Colonic mucosa (tissue), 4 donors: ENCODE measurements at places on chromosomes 6 and 20. TPM values are rescaled to one million over a fixed set of nuclear protein-coding genes. Genes with fewer than 3 reads are reported as not detected.

DNA sequence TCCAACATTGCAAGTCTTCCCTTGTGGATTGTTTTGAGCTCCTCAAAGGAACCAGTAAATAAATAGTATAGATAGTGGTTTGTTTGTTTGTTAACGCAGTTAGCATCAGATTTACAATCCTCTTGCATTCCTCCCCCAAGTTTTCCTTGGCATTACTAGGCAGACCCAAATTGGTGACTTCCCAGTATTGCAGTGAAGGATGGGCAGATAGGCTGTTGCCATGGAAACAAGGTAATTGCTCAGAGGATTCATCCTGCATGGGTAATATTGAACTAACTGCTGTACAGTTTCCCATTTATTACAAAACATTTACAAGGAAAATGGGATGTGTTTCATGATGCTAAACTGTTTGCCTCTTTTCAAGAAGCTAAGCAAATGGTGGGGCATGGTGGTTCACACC, 477.2 kb downstream of the EPM2A start:
- no peak for DNase-seq

DNA sequence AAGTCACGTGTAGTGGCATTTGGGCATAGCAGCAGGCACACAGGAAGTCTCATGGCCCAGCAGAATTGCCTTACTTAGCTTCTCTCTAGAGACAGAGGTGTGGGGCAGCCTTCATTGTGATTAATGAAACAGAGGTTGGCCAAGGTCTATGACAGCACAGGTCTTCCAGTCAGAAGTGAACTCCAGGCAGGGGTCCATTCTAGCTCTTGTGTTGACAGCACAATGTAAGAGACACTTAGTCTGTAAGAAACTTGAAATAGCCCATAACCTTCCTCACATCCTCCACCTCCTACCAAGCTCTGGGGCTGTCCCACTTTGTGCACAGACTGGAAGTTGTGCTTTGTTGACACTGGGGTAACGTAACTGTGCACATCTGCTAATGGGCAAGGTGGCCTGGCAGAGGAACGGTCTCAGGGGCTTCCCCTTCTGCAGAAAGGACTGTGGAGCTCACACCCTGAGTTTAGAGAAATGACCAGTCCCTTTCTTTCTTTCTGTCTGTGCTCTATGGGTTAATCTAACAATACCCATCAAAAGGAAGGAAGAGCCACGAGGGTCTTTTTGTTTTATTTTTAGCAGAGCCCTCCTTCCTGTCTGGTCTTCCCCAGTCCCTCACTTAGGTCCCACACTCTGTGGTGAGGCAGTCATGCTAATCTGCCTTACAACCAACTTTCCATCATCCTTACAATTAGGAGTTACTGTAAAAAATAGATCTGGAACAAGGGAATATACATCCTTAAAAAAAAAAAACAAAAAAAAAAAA, 35.6 kb upstream of the TAGAP start:
- DNase-seq: peak; percentile 9

DNA sequence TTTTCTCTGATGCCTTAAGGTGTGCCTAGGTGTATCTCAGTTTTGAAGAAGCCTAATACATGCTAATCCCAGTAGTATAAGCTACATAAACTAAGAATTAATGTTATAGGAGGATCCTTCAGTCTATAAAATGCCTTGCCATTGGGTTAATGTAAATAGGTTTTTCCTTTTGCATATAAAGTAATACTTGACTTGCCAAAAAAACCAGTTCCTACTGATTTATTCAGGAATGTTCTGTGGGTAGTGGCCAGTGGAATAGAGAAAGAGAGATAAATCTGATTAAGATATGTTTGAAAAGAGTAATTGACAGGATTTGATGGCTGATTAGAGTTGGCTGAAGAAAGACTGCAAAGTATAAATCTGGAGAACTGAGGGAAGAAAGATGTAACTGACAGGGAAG, 273.4 kb downstream of the ZFAND3 start:
- DNase-seq: no peak

DNA sequence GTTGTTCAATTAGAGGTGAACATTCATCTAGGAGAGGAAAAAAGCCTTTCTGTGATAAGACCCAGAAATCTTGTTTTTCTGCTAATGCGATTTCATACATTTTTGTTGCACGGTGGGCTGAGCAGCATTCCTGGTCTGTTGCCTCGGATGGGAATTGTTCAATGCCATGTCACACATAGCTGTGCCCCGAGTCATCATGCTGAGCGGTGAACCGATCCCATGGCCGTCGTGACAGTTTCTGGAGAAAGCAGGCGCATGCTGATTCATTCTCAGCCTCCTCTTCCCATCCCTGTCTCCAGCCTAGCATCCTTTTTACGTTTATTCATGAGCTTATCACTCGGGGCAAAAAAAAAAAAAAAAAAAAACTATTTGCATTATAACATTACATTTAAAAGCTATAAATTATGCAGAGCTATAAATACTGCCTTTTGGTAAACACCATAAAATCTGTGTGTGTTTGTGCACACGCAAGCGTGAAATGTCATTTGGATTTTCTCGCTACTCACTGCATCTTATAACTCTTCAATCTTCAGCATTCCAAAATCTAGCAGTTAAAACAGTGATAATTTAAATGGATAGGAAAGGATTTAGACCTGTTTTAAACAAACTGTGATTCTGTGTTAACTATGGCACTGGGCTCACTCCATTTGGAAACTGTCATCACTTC, 58.9 kb upstream of the IFNGR1 start:
- DNase-seq: no peak

DNA sequence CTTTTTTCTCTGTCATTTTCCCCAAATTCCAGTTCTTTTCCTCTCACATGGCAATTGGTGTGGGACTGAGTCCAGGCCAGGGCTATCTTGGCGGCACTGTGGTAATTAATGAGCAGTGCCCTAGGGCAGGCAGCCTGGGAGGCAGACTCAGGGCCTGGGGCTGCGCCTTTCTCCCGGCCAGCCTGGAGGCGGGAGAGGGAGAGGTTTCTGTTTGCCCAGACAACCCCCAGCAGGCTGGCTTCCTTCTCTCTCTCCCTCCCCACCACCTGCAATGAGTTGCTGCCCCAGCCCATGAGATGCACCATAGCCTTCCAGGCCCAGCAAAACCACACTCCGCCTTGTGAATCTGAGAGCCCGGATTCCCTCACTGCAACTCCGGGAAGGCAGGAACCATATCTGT, 15.1 kb upstream of the CCDC167 start:
- no peak for DNase-seq

The TCF21 gene
- total RNA-seq: 5.1 TPM

The GLP1R gene
- not detected for total RNA-seq

The CLDN20 gene
- not detected for total RNA-seq
